ENCODE measurements at places on chromosomes 3 and 15. TPM values are rescaled to one million over a fixed set of nuclear protein-coding genes. Genes with fewer than 3 reads are reported as not detected.

FETUB gene
- total RNA-seq = not detected

LPCAT4 gene
- total RNA-seq = 63.5 TPM

GRCh38 chr3:197114007-197114406 lies 84.4 kb upstream of the MELTF start:
- H3K4me1 ChIP-seq = peaks cover 7% of the 10 kb centered on the region
- H3K36me3 ChIP-seq = peaks cover 29% of the 10 kb centered on the region
- no peak overlapping the region for H3K27ac ChIP-seq
- no peaks in the 10 kb centered on the region for H3K27me3 ChIP-seq
- no peak overlapping the region for H3K4me3 ChIP-seq

DNA sequence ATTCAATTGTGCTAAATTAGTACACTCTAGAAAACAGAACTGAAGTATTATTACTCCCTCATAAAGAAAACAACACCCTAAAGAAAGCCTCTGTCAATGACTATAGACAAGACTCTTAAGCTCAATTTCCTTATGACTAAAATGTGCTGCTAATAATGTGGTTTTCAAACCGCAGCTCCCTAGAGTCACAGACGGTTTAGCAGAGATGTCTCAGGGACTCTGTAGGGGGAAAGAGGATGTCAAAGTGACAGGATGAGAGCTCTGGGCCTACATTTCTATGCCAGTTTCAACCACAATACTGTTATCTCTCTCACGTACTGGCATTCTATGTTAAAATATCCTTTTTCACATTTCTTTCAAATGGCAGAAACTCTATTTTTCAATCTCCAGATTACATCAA lies 37.6 kb upstream of the WDR49 start:
- H3K36me3 ChIP-seq = peaks cover 18% of the 10 kb centered on the region
- H3K27ac ChIP-seq = no peak overlapping the region
- H3K4me3 ChIP-seq = no peak overlapping the region

COL8A1 gene
- total RNA-seq = 0.07 TPM

GRCh38 chr3:114721209-114721608 lies 425.9 kb downstream of the ZBTB20 start:
- no peak overlapping the region for H3K27ac ChIP-seq
- peaks cover 23% of the 10 kb centered on the region for H3K4me1 ChIP-seq
- no peaks in the 10 kb centered on the region for H3K36me3 ChIP-seq

DNA sequence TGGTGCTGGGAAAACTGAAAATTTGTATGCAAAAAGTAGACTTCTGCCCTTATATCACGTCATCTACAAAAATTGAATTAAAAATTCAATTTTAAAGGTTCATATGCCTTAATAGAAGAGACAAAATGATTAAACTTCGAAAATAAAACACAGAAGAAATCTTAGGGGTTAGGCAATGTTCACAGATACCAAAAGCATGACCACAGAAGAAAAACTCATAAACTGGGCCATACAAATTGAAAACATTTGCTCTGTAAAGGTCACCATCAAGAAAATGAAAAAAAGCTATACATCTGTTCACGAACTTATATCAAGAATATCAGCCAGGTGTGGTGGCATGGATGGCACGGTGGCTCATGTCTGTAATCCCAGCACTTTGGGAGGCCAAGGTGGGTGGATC lies 245.1 kb downstream of the PCCB start:
- peaks cover 44% of the 10 kb centered on the region for H3K36me3 ChIP-seq
- no peak overlapping the region for H3K4me3 ChIP-seq
- DNase-seq = no peak
- no peak overlapping the region for H3K27ac ChIP-seq
- H3K27me3 ChIP-seq = no peaks in the 10 kb centered on the region
- no peaks in the 10 kb centered on the region for H3K4me1 ChIP-seq

- H3K27ac ChIP-seq = no peak overlapping the region
- H3K4me1 ChIP-seq = peaks cover 7% of the 10 kb centered on the region
- H3K36me3 ChIP-seq = peaks cover 7% of the 10 kb centered on the region
- no peak for DNase-seq
- H3K4me3 ChIP-seq = no peak overlapping the region
These were observed 30.9 kb downstream of the DAG1 start for GRCh38 chr3:49500732-49501609.

DNA sequence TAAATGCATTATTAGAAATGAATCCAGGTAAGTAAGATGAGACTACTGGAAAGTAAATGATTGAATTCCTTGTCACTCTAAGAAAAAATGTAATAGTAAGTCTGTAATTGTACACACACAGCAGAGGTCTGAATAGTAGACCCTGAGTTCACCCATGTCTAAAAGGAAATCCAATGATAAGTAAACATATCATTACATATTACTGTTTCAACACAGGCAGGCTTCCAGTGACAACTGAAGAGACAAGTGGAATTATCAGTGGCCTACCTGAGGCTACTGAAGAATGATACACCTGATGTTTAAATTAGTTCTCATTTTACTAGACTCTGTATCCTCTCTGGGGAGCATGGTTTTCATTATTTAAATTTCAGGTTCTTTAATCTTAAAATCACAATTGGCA lies 6.2 kb upstream of the CCNL1 start:
- H3K36me3 ChIP-seq = peaks cover 2% of the 10 kb centered on the region
- no peak for DNase-seq
- H3K27me3 ChIP-seq = no peaks in the 10 kb centered on the region
- H3K4me3 ChIP-seq = no peak overlapping the region
- no peak overlapping the region for H3K27ac ChIP-seq
- H3K4me1 ChIP-seq = peaks cover 21% of the 10 kb centered on the region

GRCh38 chr15:47614360-47615011 lies 102.8 kb upstream of the SEMA6D start:
- no peak overlapping the region for H3K4me3 ChIP-seq
- peaks cover 4% of the 10 kb centered on the region for H3K27me3 ChIP-seq
- no peaks in the 10 kb centered on the region for H3K4me1 ChIP-seq
- no peak for DNase-seq
- no peaks in the 10 kb centered on the region for H3K36me3 ChIP-seq

GRCh38 chr3:182891364-182891763 lies 89.0 kb downstream of the DCUN1D1 start:
- no peak overlapping the region for H3K27ac ChIP-seq
- no peak for DNase-seq
- H3K27me3 ChIP-seq = no peaks in the 10 kb centered on the region
- H3K4me1 ChIP-seq = no peaks in the 10 kb centered on the region

TTLL13 gene
- total RNA-seq = 0.26 TPM

DNA sequence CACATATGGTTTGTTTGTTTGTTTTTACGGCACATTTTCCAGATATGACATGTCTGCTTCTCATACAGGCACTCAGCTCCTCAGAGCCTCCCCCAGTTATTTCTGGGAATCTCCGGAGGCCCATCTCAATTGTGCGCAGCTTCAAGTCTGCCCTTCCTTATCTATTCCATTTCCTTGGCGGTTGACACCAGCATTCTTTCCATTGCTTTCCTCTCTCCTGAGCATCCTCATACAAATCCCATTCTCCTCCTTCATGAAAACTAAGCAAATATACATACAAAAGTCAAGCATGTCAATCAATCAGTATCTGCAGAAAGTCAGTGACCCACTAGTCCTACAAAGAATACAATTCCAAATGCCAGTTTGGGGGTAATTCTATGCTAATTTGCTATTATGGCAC lies 166.7 kb downstream of the SQOR start:
- no peak overlapping the region for H3K27ac ChIP-seq
- no peak overlapping the region for H3K4me3 ChIP-seq
- peaks cover 6% of the 10 kb centered on the region for H3K27me3 ChIP-seq
- no peaks in the 10 kb centered on the region for H3K36me3 ChIP-seq
- no peak for DNase-seq
- H3K4me1 ChIP-seq = no peaks in the 10 kb centered on the region

NDN gene
- total RNA-seq = 2.3 TPM

GRCh38 chr15:58440158-58440910 lies 8.5 kb downstream of the LIPC start:
- H3K27me3 ChIP-seq = no peaks in the 10 kb centered on the region
- peaks cover 14% of the 10 kb centered on the region for H3K4me1 ChIP-seq
- no peak overlapping the region for H3K4me3 ChIP-seq
- H3K27ac ChIP-seq = no peak overlapping the region

CASR gene
- not detected for total RNA-seq

DNA sequence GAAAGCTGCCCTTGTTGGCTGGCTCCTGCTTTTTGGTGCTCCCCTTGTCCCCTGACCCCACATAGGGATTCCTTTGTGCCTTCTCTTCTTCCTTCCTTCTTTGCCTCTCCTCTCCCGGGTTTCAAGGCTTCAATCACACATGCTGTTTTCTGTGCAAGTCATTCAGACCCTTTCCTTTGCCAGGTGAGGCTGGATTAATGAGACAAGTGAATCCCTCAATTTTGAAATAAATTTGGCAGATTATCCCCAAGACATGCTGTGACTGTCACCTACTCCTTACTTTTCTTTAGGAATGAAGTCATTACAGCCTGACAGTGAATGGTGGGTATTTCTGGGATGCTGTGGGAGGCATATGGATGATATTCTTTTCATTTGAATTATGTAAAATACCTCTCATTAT lies 259.0 kb upstream of the RGMA start:
- no peaks in the 10 kb centered on the region for H3K27me3 ChIP-seq
- no peak for DNase-seq
- H3K36me3 ChIP-seq = no peaks in the 10 kb centered on the region
- no peaks in the 10 kb centered on the region for H3K4me1 ChIP-seq
- no peak overlapping the region for H3K4me3 ChIP-seq

DNA sequence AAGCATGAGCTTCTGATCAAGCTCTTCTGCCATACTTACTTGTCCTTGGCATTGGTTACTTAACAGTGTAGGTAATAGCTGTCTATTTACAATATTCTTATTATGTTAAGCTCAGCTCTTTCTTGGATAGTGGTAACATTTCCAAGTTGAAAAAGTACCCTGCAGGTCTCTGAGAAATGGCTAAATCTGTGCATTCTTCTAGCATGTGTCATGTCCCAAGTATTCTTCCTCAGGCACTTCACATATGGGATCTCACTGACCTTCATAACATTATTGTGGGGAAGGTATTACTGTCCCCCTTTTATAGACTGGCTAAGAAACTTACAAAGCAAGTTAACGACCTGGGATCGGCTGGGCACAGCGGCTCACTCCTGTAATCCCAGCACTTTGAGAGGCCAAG lies 236.1 kb downstream of the RORA start:
- H3K27me3 ChIP-seq = peaks cover 8% of the 10 kb centered on the region
- H3K27ac ChIP-seq = no peak overlapping the region
- no peaks in the 10 kb centered on the region for H3K36me3 ChIP-seq
- H3K4me3 ChIP-seq = no peak overlapping the region
- H3K4me1 ChIP-seq = peaks cover 2% of the 10 kb centered on the region

- peak overlapping the region; percentile 84 for H3K27ac ChIP-seq
- DNase-seq = peak; percentile 55
- peaks cover 4% of the 10 kb centered on the region for H3K36me3 ChIP-seq
- H3K4me3 ChIP-seq = peak overlapping the region; percentile 84
These were observed 145.5 kb upstream of the UMPS start for GRCh38 chr3:124584552-124585391.

GRCh38 chr3:88057630-88058305 lies 1.0 kb downstream of the CGGBP1 start:
- no peak for DNase-seq
- peak overlapping the region; percentile 90 for H3K4me3 ChIP-seq
- no peaks in the 10 kb centered on the region for H3K27me3 ChIP-seq
- H3K4me1 ChIP-seq = peaks cover 37% of the 10 kb centered on the region
- peaks cover 37% of the 10 kb centered on the region for H3K36me3 ChIP-seq
- peak overlapping the region; percentile 98 for H3K27ac ChIP-seq

DNA sequence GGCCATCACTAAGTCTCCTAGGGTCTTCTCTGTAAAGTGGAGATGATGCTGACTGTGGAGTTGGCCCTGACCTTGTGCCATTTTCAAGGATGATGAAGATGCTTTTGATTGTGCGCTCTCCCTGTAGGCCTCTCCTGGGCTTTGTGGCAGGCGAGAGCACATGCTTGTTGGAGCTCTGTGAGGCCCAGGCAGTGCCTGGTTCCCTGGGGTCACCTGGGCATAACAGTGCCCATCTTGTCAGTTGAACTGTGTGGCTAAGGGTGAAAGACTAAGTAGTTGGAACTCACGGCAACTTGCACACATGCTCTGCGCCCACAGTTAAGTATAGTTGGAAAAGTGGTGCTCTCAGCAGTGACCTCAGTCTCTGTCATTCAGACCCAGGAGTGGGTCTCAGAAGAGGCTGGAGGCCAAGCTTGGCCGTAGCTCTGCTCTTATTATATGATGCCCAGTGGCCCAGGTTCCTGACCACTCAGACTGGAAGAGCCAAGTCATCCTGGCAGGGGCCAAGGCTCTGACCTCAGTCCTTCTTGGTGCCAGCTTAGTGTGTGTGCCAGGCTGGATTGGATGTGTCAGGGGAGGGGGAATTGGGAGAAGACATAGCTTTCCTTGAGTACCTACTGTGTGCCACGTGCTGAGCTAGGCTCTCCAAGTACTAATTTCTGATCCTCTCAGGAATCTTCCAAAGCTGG lies 154.6 kb downstream of the EEFSEC start:
- no peak overlapping the region for H3K27ac ChIP-seq
- peaks cover 3% of the 10 kb centered on the region for H3K36me3 ChIP-seq
- H3K27me3 ChIP-seq = no peaks in the 10 kb centered on the region
- H3K4me3 ChIP-seq = no peak overlapping the region
- no peak for DNase-seq

GRCh38 chr3:25855266-25855784 lies 65.4 kb downstream of the OXSM start:
- no peak overlapping the region for H3K4me3 ChIP-seq
- peaks cover 2% of the 10 kb centered on the region for H3K4me1 ChIP-seq
- no peaks in the 10 kb centered on the region for H3K36me3 ChIP-seq
- no peak overlapping the region for H3K27ac ChIP-seq

EPHA3 gene
- not detected for total RNA-seq

GRCh38 chr3:52440671-52441070 lies 4.2 kb downstream of the SEMA3G start:
- no peaks in the 10 kb centered on the region for H3K27me3 ChIP-seq
- no peak overlapping the region for H3K4me3 ChIP-seq
- DNase-seq = no peak
- H3K27ac ChIP-seq = no peak overlapping the region
- no peaks in the 10 kb centered on the region for H3K4me1 ChIP-seq

DNA sequence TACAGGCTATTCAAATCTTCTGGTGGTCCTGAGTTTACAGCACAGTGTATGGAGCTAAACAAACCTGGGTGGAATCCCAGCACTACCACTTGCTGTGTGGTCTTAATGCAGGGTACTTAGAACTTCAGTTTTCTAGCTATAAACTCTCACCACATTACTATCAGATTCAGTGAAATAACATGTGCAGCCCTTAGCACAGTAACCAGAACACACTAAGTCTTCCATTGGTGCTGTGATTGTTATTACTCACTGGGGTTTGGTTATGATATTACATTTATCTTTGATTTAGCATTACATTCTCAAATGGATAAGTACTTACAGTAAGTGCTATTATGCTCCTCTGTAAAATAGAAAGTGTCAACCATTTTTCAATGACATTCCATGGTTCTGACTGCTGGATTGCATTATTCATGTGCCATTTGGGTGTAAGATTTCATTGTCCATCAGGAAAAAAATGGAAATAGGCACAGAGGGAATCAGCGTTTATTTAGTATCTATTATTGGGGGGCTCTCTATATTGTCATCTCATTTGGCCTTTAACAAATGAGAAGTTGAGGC lies 81.9 kb downstream of the PDE8A start:
- H3K36me3 ChIP-seq = peaks cover 30% of the 10 kb centered on the region
- no peak overlapping the region for H3K4me3 ChIP-seq
- H3K27ac ChIP-seq = no peak overlapping the region
- H3K4me1 ChIP-seq = peaks cover 32% of the 10 kb centered on the region
- H3K27me3 ChIP-seq = no peaks in the 10 kb centered on the region
